ENCODE measurements at places on chromosomes 1 and 21.

GRCh38 chr1:231421546-231421970 is 529 bp downstream of the EGLN1 start:
- H3K27ac ChIP-seq, result no peak overlapping the region
- peaks cover 41% of the 10 kb centered on the region for H3K4me1 ChIP-seq
- peaks cover 10% of the 10 kb centered on the region for H3K36me3 ChIP-seq
- H3K27me3 ChIP-seq, result peaks cover 15% of the 10 kb centered on the region

DNA sequence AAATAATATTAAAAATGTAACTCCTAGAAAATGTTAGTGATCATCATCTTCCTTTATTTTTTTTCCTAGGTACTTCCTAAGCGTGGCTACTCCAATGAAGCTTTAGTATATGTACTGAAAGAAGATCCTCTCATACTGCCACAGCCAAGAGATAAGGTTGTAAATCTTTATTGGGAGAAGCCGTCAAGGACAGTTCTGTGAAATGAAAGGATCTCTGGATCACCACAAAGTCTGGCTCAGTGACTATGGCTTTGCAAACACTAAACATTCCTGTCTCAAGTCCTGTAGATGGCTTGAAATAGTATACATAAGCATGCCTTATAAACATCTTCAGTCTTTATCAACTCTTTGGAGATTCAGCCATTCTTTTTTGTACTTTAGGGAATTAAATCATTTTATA is 61.2 kb upstream of the DPH5 start:
- H3K27ac ChIP-seq, result no peak overlapping the region
- no peaks in the 10 kb centered on the region for H3K27me3 ChIP-seq
- H3K4me1 ChIP-seq, result peaks cover 16% of the 10 kb centered on the region

DNA sequence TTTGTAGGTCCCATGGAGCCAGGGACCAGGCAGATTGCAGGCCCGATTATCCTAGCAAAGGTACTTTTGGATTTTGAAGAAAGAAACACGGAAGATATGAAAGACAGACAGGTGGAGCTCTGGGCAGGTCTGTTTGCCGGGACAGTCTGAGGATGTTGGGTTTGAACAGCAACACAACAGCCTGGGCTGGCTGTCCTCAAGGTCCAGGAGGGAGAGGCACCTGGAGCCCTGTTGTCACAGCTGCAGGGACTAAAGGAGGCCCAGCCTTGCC is 14.6 kb downstream of the H6PD start:
- H3K4me1 ChIP-seq, result peaks cover 9% of the 10 kb centered on the region
- H3K4me3 ChIP-seq, result peak overlapping the region; percentile 21
- peak overlapping the region; percentile 54 for H3K27ac ChIP-seq
- DNase-seq, result no peak

GRCh38 chr1:30200161-30200560 is 523.2 kb downstream of the MATN1 start:
- no peak overlapping the region for H3K4me3 ChIP-seq
- H3K27ac ChIP-seq, result no peak overlapping the region
- no peaks in the 10 kb centered on the region for H3K4me1 ChIP-seq
- H3K27me3 ChIP-seq, result peaks cover 1% of the 10 kb centered on the region
- no peak for DNase-seq
- no peaks in the 10 kb centered on the region for H3K36me3 ChIP-seq

- no peak for DNase-seq
- no peak overlapping the region for H3K27ac ChIP-seq
- H3K27me3 ChIP-seq, result peaks cover 2% of the 10 kb centered on the region
- peaks cover 8% of the 10 kb centered on the region for H3K36me3 ChIP-seq
- H3K4me3 ChIP-seq, result no peak overlapping the region
- no peaks in the 10 kb centered on the region for H3K4me1 ChIP-seq
Measured at GRCh38 chr1:28530456-28530855, 22.4 kb upstream of the TRNAU1AP start.

GRCh38 chr1:41525891-41526587 is 41.6 kb upstream of the EDN2 start:
- no peaks in the 10 kb centered on the region for H3K4me1 ChIP-seq
- H3K27ac ChIP-seq, result no peak overlapping the region
- H3K36me3 ChIP-seq, result peaks cover 7% of the 10 kb centered on the region
- peaks cover 8% of the 10 kb centered on the region for H3K27me3 ChIP-seq
- no peak for DNase-seq

GRCh38 chr1:8937701-8938100 is 8.0 kb upstream of the CA6 start:
- H3K36me3 ChIP-seq, result no peaks in the 10 kb centered on the region
- H3K4me3 ChIP-seq, result no peak overlapping the region
- peaks cover 6% of the 10 kb centered on the region for H3K27me3 ChIP-seq
- peaks cover 8% of the 10 kb centered on the region for H3K4me1 ChIP-seq

GRCh38 chr1:94325377-94326302 is 88.3 kb upstream of the ARHGAP29 start:
- peak overlapping the region; percentile 98 for H3K27ac ChIP-seq
- peaks cover 7% of the 10 kb centered on the region for H3K27me3 ChIP-seq
- H3K4me3 ChIP-seq, result no peak overlapping the region
- H3K4me1 ChIP-seq, result peaks cover 90% of the 10 kb centered on the region
- H3K36me3 ChIP-seq, result no peaks in the 10 kb centered on the region

DNA sequence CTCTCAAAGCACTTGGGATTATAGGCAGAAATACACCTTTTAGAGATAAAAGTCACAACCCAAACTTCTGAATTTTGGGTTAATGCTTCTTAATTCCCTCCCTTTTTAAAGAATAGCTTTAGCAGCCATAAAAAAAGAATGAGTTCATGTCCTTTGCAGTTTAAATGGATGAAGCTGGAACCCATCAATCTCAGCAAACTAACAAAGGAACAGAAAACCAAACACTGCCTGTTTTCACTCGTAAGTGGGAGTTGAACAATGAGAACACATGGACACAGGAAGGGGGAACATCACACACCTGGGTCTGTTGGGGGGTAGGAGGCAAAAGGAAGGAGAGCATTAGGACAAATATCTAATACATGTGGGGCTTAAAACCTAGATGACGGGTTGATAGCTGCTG is 55.8 kb downstream of the SLC27A3 start:
- no peak for DNase-seq
- H3K36me3 ChIP-seq, result peaks cover 12% of the 10 kb centered on the region
- H3K4me1 ChIP-seq, result peaks cover 15% of the 10 kb centered on the region
- H3K27ac ChIP-seq, result peak overlapping the region; percentile 79

GRCh38 chr1:102833151-102833550 is 275.2 kb downstream of the COL11A1 start:
- H3K27ac ChIP-seq, result no peak overlapping the region
- no peak for DNase-seq
- H3K27me3 ChIP-seq, result peaks cover 3% of the 10 kb centered on the region
- no peaks in the 10 kb centered on the region for H3K36me3 ChIP-seq
- H3K4me1 ChIP-seq, result no peaks in the 10 kb centered on the region
- H3K4me3 ChIP-seq, result no peak overlapping the region

- H3K27ac ChIP-seq, result peak within 1 kb of the TSS; percentile 79
- H3K27me3 ChIP-seq, result peaks cover 6% of the 10 kb centered on the region
- H3K4me1 ChIP-seq, result peaks cover 14% of the 10 kb centered on the region
- no peaks in the 10 kb centered on the region for H3K36me3 ChIP-seq
Measured at GRCh38 chr1:241999026-241999425, at the start of gene MAP1LC3C. MAP1LC3C (minus strand) TSS chr1:241999098; CDS start chr1:241999008, 90 bp downstream.

DNA sequence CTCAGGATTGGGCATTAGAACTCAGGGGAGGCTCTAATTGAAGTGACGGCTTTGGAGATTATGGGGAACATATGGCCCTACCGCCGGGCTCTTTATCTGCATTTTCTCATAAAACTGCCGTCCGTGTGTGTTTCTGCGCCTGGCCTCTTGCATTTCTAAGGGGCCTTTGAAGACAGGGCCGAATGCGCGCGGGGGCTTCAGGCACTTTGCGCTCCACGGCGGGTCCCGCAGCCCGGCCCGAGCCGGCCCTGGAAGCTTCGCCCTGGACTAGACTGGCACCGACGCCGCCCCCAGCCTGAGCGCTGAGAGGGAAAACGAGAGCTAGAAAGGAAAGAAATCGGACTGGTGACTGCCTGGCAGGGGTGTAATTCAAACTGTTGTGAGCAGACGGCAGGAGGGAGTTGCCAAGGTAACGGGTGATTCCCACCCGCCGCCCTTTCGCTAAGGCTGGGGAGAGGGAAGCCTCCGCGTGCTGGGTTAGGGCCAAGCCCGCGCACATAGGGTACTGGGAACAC is 120.7 kb downstream of the LMX1A start:
- H3K4me3 ChIP-seq, result peak overlapping the region; percentile 77
- peaks cover 18% of the 10 kb centered on the region for H3K27me3 ChIP-seq
- peaks cover 9% of the 10 kb centered on the region for H3K4me1 ChIP-seq
- no peaks in the 10 kb centered on the region for H3K36me3 ChIP-seq
- DNase-seq, result peak; percentile 25

- DNase-seq, result peak; percentile 20
- H3K4me3 ChIP-seq, result peak overlapping the region; percentile 95
- peaks cover 6% of the 10 kb centered on the region for H3K4me1 ChIP-seq
- peaks cover 8% of the 10 kb centered on the region for H3K36me3 ChIP-seq
- peaks cover 9% of the 10 kb centered on the region for H3K27me3 ChIP-seq
- H3K27ac ChIP-seq, result peak overlapping the region; percentile 78
Measured at GRCh38 chr1:13700521-13701270, 708 bp downstream of the PRDM2 start.

GRCh38 chr1:229273507-229274232 is 2.8 kb downstream of the RAB4A start:
- H3K27ac ChIP-seq, result no peak overlapping the region
- peaks cover 23% of the 10 kb centered on the region for H3K4me1 ChIP-seq
- H3K27me3 ChIP-seq, result peaks cover 5% of the 10 kb centered on the region
- peaks cover 10% of the 10 kb centered on the region for H3K36me3 ChIP-seq
- no peak overlapping the region for H3K4me3 ChIP-seq

GRCh38 chr21:31964692-31965091 is 91.9 kb downstream of the HUNK start:
- no peak overlapping the region for H3K27ac ChIP-seq
- no peak for DNase-seq
- H3K27me3 ChIP-seq, result no peaks in the 10 kb centered on the region

- no peaks in the 10 kb centered on the region for H3K4me1 ChIP-seq
- H3K4me3 ChIP-seq, result no peak overlapping the region
- H3K27me3 ChIP-seq, result no peaks in the 10 kb centered on the region
- DNase-seq, result no peak
- H3K36me3 ChIP-seq, result no peaks in the 10 kb centered on the region
Measured at GRCh38 chr1:87318056-87318650, 10.5 kb upstream of the LMO4 start.

DNA sequence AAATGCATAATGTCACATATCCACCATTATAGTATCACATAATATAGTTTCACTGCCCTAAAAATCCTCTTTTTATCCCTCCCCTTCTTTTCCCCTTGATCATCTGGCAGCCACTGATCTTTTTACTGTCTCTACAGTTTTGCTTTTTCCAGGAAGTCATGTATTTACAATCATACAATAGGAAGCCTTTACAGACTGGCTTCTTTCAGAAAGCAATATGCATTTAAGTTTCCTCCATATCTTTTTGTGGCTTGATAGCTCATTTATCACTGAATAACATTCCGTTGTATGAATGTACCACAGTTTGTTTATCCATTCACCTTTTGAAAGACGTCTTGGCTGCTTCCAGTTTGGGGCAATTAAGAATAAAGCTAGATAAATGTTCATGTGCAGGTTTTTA is 14.3 kb upstream of the WDTC1 start:
- no peak overlapping the region for H3K4me3 ChIP-seq
- H3K4me1 ChIP-seq, result no peaks in the 10 kb centered on the region
- DNase-seq, result no peak
- H3K36me3 ChIP-seq, result no peaks in the 10 kb centered on the region
- H3K27me3 ChIP-seq, result no peaks in the 10 kb centered on the region

DNA sequence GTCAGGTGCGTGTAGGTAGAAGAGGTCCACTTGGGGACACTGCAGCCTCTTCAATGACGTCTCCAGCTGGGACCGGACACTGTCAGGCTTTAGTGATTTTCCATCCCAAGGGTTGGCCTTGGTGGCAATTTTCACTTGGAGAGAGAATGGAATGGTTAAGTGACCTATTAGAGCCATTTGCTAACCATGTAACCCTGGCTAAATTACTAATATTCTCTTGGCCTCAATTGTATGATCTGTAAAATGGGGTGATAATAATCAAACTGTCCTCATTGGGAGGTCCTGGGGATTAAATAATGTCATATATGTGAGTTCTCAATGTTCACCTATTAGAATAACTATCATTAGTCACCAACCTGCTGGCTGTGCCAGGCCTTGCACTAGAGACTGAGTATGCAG is 3.4 kb downstream of the AKR7A2 start:
- peaks cover 15% of the 10 kb centered on the region for H3K27me3 ChIP-seq
- H3K27ac ChIP-seq, result no peak overlapping the region
- H3K4me1 ChIP-seq, result peaks cover 15% of the 10 kb centered on the region
- DNase-seq, result no peak
- H3K4me3 ChIP-seq, result peak overlapping the region; percentile 5
- peaks cover 40% of the 10 kb centered on the region for H3K36me3 ChIP-seq

GRCh38 chr1:115850937-115851336 is 10.0 kb upstream of the NHLH2 start:
- no peaks in the 10 kb centered on the region for H3K4me1 ChIP-seq
- DNase-seq, result no peak
- H3K36me3 ChIP-seq, result no peaks in the 10 kb centered on the region
- no peak overlapping the region for H3K4me3 ChIP-seq
- peaks cover 1% of the 10 kb centered on the region for H3K27me3 ChIP-seq
- no peak overlapping the region for H3K27ac ChIP-seq

- peaks cover 22% of the 10 kb centered on the region for H3K36me3 ChIP-seq
- H3K4me3 ChIP-seq, result no peak overlapping the region
- H3K4me1 ChIP-seq, result peaks cover 7% of the 10 kb centered on the region
Measured at GRCh38 chr1:236009857-236010256, 55.0 kb downstream of the NID1 start.

DNA sequence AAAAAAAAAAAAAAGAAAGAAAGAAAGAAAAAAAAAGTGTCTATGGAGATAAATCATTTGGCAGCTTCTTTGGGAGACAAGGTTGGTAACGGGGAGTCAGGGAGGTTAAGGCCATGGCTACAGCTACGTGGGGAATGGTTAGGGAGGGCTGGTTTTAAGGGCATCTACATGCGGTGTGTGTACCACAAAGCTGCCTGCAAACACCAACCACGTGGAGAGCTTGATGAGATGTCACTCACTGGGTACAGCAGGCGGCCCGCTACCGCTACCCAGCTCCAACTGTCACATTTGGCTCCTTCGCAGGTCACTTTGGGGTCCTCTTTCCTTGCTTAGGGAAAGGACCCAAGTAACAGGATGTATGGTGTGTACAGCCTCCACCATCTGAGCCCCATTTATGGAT is 4.2 kb downstream of the NPPB start:
- H3K4me3 ChIP-seq, result no peak overlapping the region
- H3K36me3 ChIP-seq, result no peaks in the 10 kb centered on the region
- H3K27ac ChIP-seq, result no peak overlapping the region

DNA sequence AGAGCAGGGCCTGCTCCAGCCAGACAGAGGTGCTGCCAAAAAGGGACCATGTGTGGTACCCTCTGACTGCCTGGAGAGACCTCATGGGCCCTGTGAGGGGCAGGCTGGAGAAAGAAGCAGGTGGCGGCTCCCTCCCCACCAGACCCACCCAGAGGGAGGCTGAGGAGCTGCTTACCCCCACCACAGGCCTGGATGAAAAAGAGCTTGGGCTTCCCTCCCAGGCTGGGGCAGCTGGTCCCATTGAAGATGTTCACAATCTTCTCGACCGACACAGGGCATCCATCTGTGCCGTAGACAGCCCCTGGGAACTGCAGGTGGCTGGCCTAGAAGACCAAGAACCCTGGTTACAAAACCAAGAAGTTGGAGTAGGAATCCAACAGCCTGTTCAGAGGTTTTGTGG is 19.6 kb downstream of the CASP9 start:
- H3K4me3 ChIP-seq, result no peak overlapping the region
- H3K27me3 ChIP-seq, result no peaks in the 10 kb centered on the region
- DNase-seq, result no peak
- no peak overlapping the region for H3K27ac ChIP-seq

GRCh38 chr21:27511233-27511632 is 544.3 kb upstream of the ADAMTS5 start:
- DNase-seq, result no peak
- no peak overlapping the region for H3K4me3 ChIP-seq
- no peaks in the 10 kb centered on the region for H3K4me1 ChIP-seq
- no peaks in the 10 kb centered on the region for H3K36me3 ChIP-seq
- no peaks in the 10 kb centered on the region for H3K27me3 ChIP-seq
